ENCODE measurements at places on chromosomes 4 and X.

DNA sequence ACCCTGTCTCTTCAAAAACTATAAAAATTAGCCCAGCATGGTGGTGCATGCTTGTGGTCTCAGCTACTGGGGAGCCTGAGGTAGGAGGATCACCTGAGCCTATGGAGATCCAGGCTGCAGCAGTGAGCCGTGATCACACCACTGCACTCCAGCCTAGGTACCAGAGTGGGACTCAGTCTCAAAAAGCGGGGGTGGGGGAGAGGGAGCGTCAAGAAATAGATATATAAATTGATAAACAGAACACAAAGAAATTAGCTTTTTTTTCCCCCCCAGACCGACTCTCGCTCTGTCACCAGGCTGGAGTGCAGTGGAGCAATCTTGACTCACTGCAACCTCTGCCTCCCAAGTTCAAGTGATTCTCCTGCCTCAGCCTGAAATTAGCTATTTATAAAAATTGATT is 14.1 kb downstream of the PDS5A start:
- no peak for DNase-seq

- peak; percentile 2 for DNase-seq
Observed at GRCh38 chr4:139223682-139224317, 46.8 kb upstream of the ELF2 start.

DNA sequence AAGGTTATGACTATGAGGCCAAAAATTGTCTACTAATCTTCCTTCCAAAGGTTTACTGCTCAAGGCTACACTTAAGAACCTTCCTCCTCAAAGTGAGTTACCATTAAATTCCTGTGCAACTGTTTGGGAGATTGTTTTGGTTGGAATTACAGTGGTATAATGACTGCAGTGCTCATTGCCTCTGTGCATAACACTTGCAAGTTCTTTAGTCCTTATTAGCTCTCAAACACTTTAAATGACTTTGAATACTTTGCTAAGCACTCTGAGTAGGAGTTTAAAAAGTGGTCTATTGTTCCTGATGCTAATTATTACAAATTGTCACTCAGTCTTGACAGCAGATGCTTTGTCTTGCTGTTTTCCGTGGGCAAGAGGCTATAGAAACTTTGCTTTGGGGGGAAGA is 422.8 kb upstream of the PABPC4L start:
- no peak for DNase-seq

DNA sequence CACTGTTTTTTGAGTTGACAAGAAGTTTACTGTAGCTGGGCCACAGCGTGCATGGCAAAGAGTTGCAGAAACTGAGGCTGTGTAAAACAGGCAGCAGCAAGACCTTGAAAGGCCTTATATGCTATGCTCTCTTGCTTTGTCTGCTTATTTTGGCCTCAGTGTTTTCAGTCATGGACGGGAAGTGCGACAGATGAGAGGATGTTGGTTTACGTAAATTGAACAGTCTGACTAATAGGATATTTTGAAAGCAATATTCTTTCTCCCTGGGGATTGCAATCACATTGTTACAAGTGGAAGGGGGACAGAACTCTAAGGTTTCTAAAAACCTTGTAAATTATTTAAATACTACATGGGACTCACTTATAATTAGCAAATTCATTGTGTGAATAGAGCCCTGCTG is 32.2 kb upstream of the MAGEA10 start:
- no peak for DNase-seq

DNA sequence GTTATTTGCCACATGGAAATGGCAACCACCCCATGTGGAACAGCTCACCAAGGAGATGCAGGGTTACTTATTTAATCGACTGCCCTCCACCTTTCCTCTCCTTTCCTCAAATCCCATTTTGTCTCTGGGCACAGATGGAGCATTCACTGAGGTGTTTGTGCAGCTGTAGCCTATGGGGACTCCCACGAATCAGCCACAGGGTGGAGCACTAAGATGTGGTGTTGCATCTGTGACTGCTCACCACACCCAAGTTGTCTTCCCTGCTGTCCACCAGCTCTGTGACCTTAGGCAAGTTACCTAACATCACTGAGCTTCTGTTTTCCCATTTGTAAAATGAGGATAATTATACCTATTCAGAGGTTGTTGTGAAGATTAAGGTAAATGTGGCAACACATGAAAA is 252.4 kb upstream of the CPEB2 start:
- no peak for DNase-seq

DNA sequence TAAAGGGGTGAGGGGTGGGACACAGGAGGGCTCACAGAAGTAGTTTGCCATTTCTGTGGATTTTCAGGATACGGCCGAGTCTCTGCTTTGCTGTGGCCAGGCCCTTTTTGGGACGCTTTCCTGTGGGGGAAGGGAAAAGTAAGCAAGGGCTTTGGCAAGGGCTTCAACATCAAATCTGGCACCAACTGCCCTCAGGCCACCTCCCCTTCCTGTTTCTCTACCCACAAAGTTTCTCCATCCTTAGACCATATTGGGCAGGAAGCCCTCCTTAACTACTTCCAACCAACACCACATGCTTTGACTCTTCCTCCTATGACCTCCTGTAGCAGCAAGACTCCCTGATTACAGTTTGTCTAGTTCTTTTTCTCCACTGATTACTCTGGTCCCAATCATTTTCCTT is 105.1 kb downstream of the PHF8 start:
- no peak for DNase-seq

GRCh38 chr4:8577972-8578371 is 2.2 kb upstream of the GPR78 start:
- no peak for DNase-seq
